D341Med (cell line): ENCODE measurements at places on chromosomes 11 and 22.

DNA sequence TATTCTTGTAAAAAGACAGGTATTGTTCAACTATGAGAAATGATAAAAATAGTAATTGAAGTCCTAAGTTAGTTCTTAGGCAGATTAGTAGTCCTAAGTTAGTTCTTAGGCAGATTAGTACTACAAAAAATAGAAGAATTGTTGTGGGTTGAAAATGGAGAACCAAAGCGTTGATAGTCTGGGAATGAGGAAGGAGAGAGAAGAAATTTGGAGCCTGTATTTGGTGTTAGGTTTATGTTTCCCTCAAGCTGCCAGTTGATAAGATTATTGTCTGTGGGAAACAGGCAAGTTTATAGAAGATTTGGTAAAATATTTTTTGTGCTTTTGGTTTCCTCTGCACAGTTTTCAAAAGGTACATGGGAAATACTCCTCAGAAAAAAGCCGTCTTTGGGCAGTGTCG, 3.6 kb downstream of the BCO2 start:
- no peak for DNase-seq

- peak; percentile 17 for DNase-seq
Measured at GRCh38 chr22:48745842-48746788, 1081.6 kb downstream of the BRD1 start.

GRCh38 chr11:96157517-96157873, 185.5 kb downstream of the MAML2 start:
- DNase-seq = no peak

- no peak for DNase-seq
Measured at GRCh38 chr11:105492010-105492409, 117.9 kb upstream of the GRIA4 start.

DNA sequence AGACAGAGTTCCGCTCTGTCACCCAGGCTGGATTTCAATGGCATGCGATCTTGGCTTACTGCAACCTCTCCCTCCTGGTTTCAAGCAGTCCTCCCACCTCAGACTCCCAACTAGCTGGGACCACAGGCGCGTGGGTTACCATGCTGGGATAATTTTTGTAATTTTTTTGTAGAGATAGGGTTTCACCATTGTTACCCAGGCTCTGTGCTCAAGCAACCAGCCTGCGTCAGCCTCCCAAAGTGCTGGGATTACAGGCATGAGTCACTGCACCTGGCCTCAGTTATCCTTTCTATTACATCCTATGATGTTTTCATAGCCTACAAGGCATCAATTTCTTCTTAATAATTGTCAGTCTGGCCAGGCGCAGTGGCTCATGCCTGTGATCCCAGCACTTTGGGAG, 36.5 kb downstream of the LRRC74B start:
- no peak for DNase-seq
